Activated CD8-positive, alpha-beta memory T cell treated with anti-CD3 and anti-CD28 coated beads, Interleukin-2, amount 10 ng/mL, durations not matched to agents 7 days and 5 days (primary cell): ENCODE measurements at places on chromosomes 3 and 15.

DNA sequence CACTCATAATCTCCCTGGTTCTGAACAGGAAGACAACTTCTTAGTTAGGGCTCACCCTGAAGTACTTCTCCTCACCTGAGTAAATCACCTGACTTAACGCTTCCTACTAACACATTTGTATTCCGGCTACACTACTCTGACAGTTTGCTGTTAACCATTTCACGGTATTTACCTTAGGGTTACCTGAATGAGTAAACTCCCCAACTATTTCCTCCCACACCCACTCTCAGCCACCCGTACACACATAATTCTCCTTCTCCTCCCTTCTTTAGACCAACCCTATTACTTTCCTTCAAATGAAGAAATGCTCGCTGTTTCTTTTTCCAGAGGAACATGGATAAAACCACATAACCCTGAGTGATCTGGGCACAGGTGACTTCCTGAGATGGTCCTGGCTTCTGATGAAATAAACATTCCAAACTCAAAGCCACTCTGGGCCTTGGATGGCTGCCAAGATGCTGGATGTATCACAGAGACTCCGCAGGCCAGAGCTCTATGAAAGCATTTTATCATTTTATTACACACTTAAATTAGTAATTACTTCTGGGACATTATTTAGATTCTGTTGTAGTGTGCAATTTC is 183.6 kb upstream of the ATP11B start:
- H3K27me3 ChIP-seq: peaks cover 5% of the 10 kb centered on the region
- H3K4me1 ChIP-seq: no peaks in the 10 kb centered on the region
- H3K36me3 ChIP-seq: no peaks in the 10 kb centered on the region
- H3K27ac ChIP-seq: no peak overlapping the region

- H3K4me3 ChIP-seq: no peak overlapping the region
- peaks cover 23% of the 10 kb centered on the region for H3K4me1 ChIP-seq
- H3K27me3 ChIP-seq: peaks cover 3% of the 10 kb centered on the region
- DNase-seq: no peak
- no peak overlapping the region for H3K27ac ChIP-seq
- H3K36me3 ChIP-seq: peaks cover 4% of the 10 kb centered on the region
Observed at GRCh38 chr3:183818041-183818620, 7.2 kb downstream of the MAP6D1 start.

- H3K27me3 ChIP-seq: peaks cover 3% of the 10 kb centered on the region
- no peaks in the 10 kb centered on the region for H3K36me3 ChIP-seq
- DNase-seq: no peak
- H3K27ac ChIP-seq: no peak overlapping the region
- H3K4me1 ChIP-seq: peaks cover 18% of the 10 kb centered on the region
Observed at GRCh38 chr3:195557322-195557721, 14.2 kb upstream of the PPP1R2 start.

DNA sequence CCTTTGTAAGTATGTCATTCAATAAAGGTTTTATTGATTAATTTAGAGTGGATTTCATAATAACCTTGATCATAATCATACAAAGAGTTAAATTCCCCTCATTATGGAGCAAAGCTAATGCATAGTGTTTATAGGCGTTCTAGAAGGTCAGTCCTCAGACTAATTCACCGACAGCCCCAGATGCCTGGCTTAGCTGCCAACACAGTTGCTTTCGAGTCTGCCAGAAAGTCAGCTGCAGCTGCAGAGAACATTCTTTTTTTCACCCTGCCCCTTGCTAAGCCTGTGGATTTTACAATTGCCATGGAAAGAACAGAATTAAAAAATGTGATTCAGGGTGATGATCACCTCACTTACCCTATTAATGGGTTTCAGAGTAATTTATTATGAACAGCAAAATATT is 21.2 kb downstream of the CADM2 start:
- DNase-seq: no peak
- H3K4me3 ChIP-seq: no peak overlapping the region
- H3K27ac ChIP-seq: no peak overlapping the region
- H3K36me3 ChIP-seq: no peaks in the 10 kb centered on the region
- H3K27me3 ChIP-seq: no peaks in the 10 kb centered on the region

GRCh38 chr3:93981649-93982048 is 1.7 kb downstream of the ARL13B start:
- no peak for DNase-seq
- H3K27ac ChIP-seq: no peak overlapping the region
- H3K36me3 ChIP-seq: no peaks in the 10 kb centered on the region
- peaks cover 20% of the 10 kb centered on the region for H3K4me1 ChIP-seq

- H3K4me3 ChIP-seq: no peak overlapping the region
- peaks cover 4% of the 10 kb centered on the region for H3K4me1 ChIP-seq
- no peaks in the 10 kb centered on the region for H3K36me3 ChIP-seq
Observed at GRCh38 chr3:67018789-67019526, 20.9 kb downstream of the KBTBD8 start.

GRCh38 chr15:72962054-72962702 is 90.1 kb upstream of the NEO1 start:
- peaks cover 13% of the 10 kb centered on the region for H3K27me3 ChIP-seq
- H3K36me3 ChIP-seq: no peaks in the 10 kb centered on the region
- DNase-seq: no peak
- H3K4me1 ChIP-seq: peaks cover 10% of the 10 kb centered on the region
- no peak overlapping the region for H3K27ac ChIP-seq
- no peak overlapping the region for H3K4me3 ChIP-seq

GRCh38 chr3:126342991-126343648 is 14.1 kb downstream of the KLF15 start:
- H3K27me3 ChIP-seq: no peaks in the 10 kb centered on the region
- no peak for DNase-seq
- no peak overlapping the region for H3K27ac ChIP-seq
- H3K4me1 ChIP-seq: no peaks in the 10 kb centered on the region
- no peak overlapping the region for H3K4me3 ChIP-seq
- H3K36me3 ChIP-seq: no peaks in the 10 kb centered on the region

DNA sequence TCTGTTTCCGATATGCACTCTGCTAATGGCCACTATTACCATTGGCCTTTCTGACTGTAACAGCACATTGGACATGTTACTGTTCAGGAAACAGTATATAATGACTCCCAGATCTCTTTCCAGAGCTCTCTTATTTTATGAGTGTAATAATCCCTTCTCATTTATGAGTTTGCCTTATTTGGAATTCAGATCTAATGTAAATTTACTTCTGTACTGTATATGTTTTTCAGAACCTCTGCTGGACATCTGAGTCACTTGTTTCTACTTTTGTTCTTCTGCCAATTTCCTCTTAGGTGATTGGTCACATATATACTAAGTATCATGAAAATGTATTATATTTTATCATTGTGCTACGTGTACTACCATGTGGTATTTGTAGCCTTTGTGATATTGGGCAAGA is 30.5 kb downstream of the RSRC1 start:
- no peak overlapping the region for H3K27ac ChIP-seq
- H3K36me3 ChIP-seq: peaks cover 31% of the 10 kb centered on the region
- H3K4me1 ChIP-seq: peaks cover 3% of the 10 kb centered on the region
- H3K4me3 ChIP-seq: no peak overlapping the region
- no peaks in the 10 kb centered on the region for H3K27me3 ChIP-seq
- DNase-seq: no peak

GRCh38 chr3:74288761-74289160 is 325.7 kb downstream of the CNTN3 start:
- no peaks in the 10 kb centered on the region for H3K27me3 ChIP-seq
- no peak for DNase-seq
- no peaks in the 10 kb centered on the region for H3K36me3 ChIP-seq
- H3K27ac ChIP-seq: no peak overlapping the region
- H3K4me1 ChIP-seq: no peaks in the 10 kb centered on the region

DNA sequence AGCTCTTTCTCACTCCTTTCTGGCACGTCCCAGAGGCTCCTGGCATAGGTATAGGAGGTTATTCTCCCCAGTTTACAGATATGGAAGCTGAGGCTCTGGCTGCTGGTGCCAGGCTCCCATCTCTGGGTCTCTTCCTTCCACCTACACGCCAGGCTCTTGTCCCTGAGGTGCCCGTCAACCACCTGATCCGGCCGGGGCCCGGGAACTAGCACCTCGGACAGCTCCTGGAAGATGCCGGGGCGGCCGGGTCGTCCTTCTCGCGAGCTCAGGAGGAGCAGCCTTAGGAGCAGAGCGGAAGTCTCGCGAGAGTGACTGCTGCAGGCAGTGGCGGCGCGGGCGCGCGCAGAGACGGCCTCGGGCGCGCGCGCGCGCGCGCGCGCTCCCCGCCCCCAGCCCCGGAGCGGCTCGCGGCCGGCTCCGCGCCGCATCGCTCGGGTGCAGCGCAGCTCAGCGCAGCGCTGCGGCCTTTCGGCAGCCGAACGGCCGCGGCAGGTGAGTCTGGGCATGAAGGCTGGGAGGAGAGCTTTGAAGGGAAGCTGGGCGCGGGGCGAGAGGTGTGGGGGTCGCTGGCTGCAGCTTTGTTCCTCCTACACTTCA is at the start of gene SCAMP5:
SCAMP5 (plus strand) TSS at position 382 of the 597 bp plus-strand sequence. CDS start 16,277 bp downstream, outside the sequence.
- H3K27ac ChIP-seq: no peak within 1 kb of the TSS
- DNase-seq: peak; percentile 96
- H3K27me3 ChIP-seq: peaks cover 57% of the 10 kb centered on the region
- no peaks in the 10 kb centered on the region for H3K36me3 ChIP-seq

- H3K36me3 ChIP-seq: no peaks in the 10 kb centered on the region
- no peak for DNase-seq
- no peak overlapping the region for H3K4me3 ChIP-seq
- H3K27me3 ChIP-seq: peaks cover 41% of the 10 kb centered on the region
Observed at GRCh38 chr3:150928234-150928633, 23.0 kb upstream of the MINDY4B start.

DNA sequence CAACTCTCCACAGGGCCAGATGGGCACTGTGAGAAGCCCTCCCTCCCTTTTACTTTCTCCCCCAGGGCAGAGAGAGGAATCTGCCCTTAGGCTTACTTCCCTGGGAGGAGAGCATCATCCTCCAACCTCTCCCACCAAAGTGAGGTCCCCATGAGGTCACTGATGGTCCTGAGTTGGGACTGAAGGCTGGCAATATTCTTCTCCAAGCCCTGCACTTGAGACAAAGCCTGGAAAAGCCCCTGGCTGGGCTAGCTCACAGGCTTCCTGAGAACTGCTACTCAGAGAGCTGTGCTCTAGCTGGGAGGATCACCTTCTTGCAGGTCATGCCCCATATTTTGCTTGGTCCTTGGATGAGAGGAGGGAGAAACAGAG is 110.0 kb upstream of the MEF2A start:
- no peak overlapping the region for H3K4me3 ChIP-seq
- DNase-seq: no peak
- peaks cover 17% of the 10 kb centered on the region for H3K27me3 ChIP-seq
- H3K36me3 ChIP-seq: peaks cover 4% of the 10 kb centered on the region
- H3K4me1 ChIP-seq: peaks cover 25% of the 10 kb centered on the region

DNA sequence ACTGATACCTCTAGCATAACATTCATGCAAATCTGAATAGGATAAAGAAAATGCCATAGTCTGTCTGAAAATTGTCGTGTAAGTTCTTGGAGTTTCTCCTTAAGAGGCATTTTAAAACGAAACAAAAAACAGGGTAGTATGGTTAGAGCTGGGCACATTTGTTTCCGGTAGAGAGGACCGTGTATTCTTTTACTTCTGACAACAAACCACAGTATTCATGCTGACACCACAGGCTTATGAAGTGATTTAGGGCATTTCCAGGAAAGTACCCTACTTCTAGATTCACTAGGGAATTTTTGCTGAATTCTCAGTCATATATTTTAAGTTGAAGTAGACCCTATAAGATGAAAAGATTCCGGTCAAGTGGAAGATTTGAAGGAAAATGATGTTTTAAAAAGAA is 541.3 kb downstream of the UNC13C start:
- no peaks in the 10 kb centered on the region for H3K27me3 ChIP-seq
- no peaks in the 10 kb centered on the region for H3K36me3 ChIP-seq

GRCh38 chr3:147377412-147378367 is 28.7 kb downstream of the ZIC4 start:
- no peaks in the 10 kb centered on the region for H3K4me1 ChIP-seq
- H3K27me3 ChIP-seq: peaks cover 74% of the 10 kb centered on the region
- DNase-seq: no peak
- no peaks in the 10 kb centered on the region for H3K36me3 ChIP-seq
- H3K27ac ChIP-seq: no peak overlapping the region

GRCh38 chr3:16401273-16401672 is 112.2 kb downstream of the RFTN1 start:
- DNase-seq: no peak
- no peaks in the 10 kb centered on the region for H3K27me3 ChIP-seq
- H3K27ac ChIP-seq: no peak overlapping the region
- H3K36me3 ChIP-seq: peaks cover 37% of the 10 kb centered on the region

- H3K27ac ChIP-seq: no peak overlapping the region
- H3K4me1 ChIP-seq: no peaks in the 10 kb centered on the region
- no peak overlapping the region for H3K4me3 ChIP-seq
- no peaks in the 10 kb centered on the region for H3K27me3 ChIP-seq
- H3K36me3 ChIP-seq: peaks cover 8% of the 10 kb centered on the region
Observed at GRCh38 chr3:195221015-195221853, 49.7 kb downstream of the XXYLT1 start.

- no peak overlapping the region for H3K27ac ChIP-seq
- H3K4me3 ChIP-seq: no peak overlapping the region
- no peak for DNase-seq
- H3K27me3 ChIP-seq: peaks cover 6% of the 10 kb centered on the region
- no peaks in the 10 kb centered on the region for H3K36me3 ChIP-seq
- no peaks in the 10 kb centered on the region for H3K4me1 ChIP-seq
Observed at GRCh38 chr3:128033102-128033501, 19.1 kb upstream of the SEC61A1 start.

GRCh38 chr3:172859041-172859440 is 108.5 kb downstream of the ECT2 start:
- no peak overlapping the region for H3K4me3 ChIP-seq
- no peak overlapping the region for H3K27ac ChIP-seq
- no peak for DNase-seq
- no peaks in the 10 kb centered on the region for H3K36me3 ChIP-seq
- peaks cover 2% of the 10 kb centered on the region for H3K4me1 ChIP-seq

GRCh38 chr15:68152342-68152741 is 52.8 kb downstream of the CALML4 start:
- peaks cover 8% of the 10 kb centered on the region for H3K4me1 ChIP-seq
- H3K27ac ChIP-seq: no peak overlapping the region
- peaks cover 18% of the 10 kb centered on the region for H3K36me3 ChIP-seq
- DNase-seq: no peak

- H3K4me1 ChIP-seq: no peaks in the 10 kb centered on the region
- H3K27me3 ChIP-seq: no peaks in the 10 kb centered on the region
- H3K36me3 ChIP-seq: no peaks in the 10 kb centered on the region
- no peak for DNase-seq
- H3K27ac ChIP-seq: no peak overlapping the region
Observed at GRCh38 chr3:178718995-178719635, 182.9 kb downstream of the KCNMB2 start.
